ENCODE measurements at places on chromosomes 6 and 20. TPM values are rescaled to one million over a fixed set of nuclear protein-coding genes. Genes with fewer than 3 reads are reported as not detected.

- DNase-seq = no peak
These were observed 12.1 kb upstream of the SNHG17 start for GRCh38 chr20:38447251-38447661.

GRCh38 chr6:143003676-143004075 is 57.0 kb upstream of the AIG1 start:
- DNase-seq = no peak

DNA sequence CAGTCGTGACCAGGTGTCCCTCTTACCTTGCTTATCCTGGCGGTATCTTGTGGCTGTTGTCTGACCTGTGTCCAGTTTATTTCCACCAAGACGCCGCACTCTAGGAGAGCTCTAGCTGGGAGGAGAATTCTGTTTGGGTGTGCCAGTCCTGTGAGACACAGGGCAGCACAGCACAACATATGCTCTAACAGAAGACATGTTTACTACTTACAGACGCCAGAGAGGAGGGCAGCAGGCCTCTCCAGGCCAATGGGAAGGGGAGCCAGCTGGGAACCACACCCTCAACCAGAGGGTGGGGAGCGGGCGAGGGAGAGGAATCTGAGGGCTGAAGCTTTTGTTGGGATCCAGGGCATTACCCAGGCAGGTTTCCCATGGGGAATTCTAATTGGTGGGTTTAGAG is 25.2 kb upstream of the FERMT1 start:
- no peak for DNase-seq

- DNase-seq = no peak
These were observed 23.9 kb downstream of the ARMC2 start for GRCh38 chr6:108872141-108872557.

DNA sequence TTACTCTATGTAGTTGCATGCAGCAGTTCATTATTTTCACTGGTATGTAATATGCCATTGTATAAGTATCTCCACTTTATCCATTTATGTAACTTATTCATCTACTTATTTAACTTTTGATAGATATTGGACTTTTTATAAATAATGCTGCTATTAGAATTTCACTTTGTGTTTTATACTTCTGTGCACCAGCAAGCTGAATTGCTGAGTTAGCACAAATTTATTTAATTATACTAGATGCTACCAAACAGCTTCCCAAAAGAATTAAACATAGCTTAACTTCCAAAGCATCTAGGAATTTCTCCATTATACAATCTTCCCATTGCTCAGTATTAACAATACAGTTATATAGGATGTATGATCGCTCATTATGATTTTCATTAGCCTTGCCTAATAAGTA is 308.0 kb upstream of the FKBP1C start:
- DNase-seq = no peak

DNA sequence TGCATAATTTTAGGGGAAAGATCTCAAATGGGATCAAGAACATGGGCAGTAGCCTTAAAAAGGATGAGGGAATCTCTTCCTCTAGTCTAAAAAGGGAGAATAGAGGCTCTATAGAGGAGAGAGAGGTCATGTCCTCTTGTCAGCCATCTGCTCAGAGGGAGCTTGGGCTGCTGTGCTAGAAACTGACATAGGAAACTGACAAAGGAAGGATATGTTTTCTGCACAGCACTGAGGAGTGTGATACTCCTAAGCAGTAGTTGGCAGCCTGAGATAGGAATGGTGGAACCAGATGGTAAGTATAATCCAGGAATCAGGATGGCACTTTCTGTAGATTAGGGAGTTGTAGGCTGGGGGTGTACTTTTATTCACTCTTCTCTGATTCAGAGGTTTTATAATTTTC is 59.2 kb downstream of the PTPRA start:
- no peak for DNase-seq

- no peak for DNase-seq
These were observed 170.6 kb downstream of the TRMT11 start for GRCh38 chr6:126156973-126157372.

GRCh38 chr6:44527181-44527580 is 139.7 kb downstream of the CDC5L start:
- no peak for DNase-seq

DNA sequence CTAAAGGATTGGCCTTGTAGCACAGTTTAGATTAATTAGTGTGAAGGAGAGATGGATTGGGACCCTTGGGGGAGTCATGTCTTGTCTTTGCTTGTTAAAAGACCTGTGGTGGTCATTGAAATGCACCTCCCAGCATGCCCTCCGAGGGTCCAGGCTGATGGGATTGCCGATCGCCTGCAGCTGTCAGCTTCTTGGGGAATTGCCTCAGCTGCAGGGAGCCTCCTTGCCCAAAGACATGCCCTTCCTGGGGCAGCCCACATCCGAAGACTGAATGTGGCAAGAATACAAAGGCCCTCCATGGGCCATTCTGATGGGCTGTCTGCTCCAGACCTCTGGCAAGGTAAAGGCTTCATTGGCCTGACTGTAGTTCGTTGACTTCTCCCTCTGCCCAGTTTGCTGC is 150.7 kb downstream of the FARS2 start:
- no peak for DNase-seq

- DNase-seq = no peak
These were observed 89.0 kb downstream of the MAFB start for GRCh38 chr20:40599987-40600386.

DNA sequence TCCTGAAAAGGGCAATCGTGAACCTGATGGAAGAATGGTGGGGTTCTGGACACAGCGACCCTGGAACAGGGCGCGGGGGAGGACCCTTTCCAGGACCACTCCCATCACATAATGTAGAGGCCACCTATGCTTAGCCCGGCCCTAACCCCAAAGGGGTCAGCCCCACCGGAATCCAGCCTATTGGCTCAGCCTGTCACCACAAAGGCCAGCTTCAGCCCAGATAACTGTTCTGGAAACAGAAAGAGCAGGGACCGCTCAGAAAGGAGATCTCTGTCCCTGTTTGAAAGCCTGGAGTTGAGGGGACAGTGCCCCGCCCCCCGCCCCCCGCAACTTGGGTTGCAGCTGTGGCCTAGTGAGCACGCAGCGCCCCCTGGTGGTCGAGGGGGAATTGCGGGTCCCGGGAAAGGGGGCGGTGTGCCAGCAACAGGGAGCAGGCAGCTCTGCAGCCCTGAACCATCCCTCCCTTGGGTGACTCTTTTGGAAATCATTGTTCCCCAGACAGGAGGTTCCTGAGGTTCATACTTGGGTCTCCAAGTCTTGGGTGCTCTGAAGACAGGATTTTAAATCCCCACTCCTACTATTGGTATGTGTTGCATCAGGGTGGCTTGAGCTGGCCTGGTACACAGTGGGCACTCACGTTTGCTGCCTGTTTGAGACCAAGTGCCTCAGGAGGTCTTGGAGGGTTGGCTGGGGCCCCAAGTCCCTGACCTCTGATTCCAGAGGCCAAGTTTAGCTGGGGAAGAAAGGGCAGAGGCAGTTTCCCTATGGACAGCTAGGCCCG is 1.5 kb downstream of the SIGLEC1 start:
- DNase-seq = peak; percentile 92

DNA sequence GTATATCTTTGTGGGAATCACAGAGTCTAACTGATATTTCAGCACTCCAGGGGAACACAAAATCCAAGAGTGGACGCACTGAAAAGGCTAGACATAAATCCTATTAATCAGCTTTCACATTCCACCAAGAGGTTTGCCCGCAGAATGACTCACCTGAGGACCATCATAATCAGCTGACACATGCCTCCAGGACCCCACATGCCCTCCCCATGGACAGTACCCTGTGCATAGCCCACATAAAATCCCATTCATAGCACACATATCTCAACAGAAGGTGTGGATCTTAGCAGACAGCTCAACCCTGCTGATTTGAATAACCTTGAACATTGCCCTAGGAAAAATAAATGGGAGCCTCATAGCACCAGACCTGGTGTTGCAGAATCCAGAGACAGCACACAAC is 246.8 kb upstream of the TENT5A start:
- DNase-seq = no peak

GRCh38 chr6:166836785-166837718 is 119.3 kb downstream of the RNASET2 start:
- DNase-seq = no peak

DNA sequence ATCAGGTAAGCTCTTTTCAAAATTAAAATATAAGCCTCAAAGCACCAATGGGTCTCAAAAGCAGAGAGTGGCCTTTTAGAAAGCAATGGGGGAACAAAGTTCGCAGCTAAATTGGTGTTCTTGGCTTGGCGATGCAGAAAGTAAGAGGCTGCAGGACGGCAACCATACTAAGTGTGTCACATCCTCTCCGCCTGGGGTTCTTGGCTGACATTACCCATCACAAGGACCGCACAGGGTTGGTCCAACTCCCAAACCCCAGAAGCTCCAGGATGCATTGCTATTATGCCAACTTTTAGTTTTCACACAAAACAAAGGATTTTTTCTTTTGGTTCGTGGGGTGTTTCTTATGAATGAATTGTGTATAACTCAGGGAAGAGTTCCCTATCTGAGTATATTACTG is 124.8 kb downstream of the PRKN start:
- DNase-seq = no peak

DNA sequence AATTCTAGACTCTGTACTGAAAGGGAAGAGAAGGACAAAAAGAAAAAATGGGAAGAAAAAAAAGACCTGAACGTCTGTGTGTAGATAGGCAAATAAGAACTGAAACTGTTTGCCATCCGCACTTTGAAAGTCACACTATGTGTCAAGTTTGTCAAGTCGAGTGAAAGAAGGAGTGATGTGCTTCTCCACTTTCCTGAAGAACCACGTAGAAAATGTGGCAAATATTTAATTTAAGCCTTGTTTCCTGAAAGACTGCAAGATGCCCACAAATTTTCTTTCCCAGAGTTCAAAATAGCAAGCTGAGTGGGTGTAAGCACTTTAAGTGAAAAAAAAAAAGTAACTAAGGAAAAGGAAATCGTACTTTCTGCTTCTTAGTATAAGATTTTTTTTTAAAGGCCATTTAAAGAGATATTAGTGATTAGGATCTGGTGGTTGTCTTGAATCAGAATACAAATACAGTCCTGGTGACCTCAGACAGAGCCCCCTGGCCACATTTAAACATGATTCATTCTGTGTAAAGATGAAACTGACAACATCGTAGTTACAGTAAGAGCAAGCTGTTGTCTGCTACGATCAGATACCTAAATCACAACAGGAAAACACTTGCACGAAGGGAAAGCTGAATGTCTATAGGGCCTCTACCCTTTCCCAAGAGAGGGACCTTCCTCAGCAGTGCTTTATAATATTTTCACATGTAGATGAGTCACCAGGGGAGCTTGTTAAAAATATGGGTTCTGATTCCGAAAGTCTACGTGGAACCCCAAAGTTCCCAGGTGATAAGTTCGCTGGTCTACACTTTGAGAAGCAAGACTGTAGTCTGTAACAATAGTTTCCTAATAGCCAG is 102.3 kb downstream of the HIVEP2 start:
- no peak for DNase-seq

DNA sequence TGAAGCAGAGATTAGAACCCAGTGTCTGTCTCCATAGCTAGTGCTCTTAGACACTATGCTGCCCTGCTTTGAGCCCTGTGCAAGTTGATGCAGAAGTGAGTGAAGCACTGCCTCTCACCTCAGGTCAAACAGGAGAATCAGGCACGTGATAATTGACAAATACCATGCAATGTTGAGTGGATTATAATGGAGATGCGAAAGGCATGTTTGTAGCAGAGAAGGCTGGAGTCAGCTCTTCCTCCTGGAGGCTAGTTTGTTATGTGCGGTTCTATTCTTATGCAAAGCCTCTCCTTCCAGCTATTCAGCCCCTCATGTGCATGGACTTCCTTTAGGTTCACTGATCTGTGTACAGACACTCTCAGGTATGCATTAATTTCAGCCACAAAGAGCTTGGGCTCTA is 108.5 kb downstream of the MANEA start:
- no peak for DNase-seq

DNA sequence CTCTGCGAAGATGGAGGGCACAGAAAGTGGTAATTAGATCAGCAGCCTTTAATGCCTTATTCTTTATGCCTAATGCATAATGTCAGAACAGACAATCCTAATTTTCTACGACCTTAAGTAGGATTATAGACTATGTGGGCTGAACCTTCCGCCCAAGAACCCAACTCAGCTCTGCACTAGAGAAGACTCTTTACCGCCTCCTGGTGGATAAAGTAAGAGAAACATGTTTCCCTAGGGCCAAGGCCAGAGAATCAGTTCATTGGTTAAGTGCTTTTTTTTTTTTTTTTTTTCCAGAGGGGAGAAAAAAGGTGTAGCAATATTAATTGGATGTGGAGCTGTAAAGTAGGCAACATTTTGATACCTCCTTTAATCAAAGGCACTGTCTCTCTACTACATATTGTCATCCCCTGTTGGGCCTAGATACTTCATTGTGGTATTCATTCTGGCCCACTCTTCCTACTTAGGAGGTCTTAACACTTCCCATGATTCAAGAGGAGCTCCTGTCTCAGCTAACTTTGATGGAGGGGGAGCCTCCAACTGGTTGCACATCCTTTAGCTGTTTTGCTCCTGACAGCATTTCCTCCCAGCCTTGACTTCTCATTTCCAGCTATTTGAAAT is 124.9 kb upstream of the NRN1 start:
- DNase-seq = no peak

DNA sequence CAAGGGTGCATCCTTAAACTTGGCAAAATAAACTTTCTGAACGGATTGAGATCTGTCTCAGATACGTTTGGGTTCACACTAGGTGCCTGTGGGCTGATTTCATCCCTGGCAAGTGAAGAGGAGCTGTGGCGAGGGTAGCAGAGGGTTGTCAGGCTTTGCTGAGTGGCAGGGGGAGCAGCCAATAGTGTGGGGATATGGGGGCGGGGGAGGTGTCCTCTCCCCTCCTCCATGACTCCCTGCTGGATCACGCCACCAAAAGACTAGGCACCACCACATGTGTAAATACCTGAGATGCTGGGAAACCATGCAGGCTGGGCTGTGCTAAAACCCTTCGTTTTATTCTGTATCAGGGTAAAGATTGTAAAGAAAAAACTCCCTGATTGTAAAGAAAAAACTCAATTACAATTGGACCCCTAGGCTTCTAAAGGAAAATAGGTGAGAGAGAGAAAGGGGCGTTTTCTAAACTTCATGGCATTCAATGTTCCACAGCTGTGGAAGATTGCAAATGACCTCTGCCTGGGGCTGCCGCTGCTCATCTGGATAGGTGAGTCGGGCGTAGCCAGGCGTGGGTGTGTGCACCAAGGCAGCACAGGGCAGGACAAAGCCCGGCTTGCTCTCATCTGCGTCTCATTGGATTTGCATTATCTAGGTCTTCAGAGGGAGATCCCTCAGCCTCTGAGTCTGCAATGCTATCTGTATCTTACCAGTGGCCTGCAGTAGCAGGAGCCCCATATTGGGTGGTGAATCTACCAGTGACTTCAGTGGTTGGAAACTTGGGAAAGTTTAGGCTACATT is 26.9 kb upstream of the ADTRP start:
- no peak for DNase-seq

Gene WFDC5
- not detected for total RNA-seq

Gene FAM83B
- not detected for total RNA-seq

Gene LAMP5
- not detected for total RNA-seq

Gene JAG1
- 0.62 TPM for total RNA-seq

Gene SMPDL3A
- 1.4 TPM for total RNA-seq

Gene TCF15
- not detected for total RNA-seq

Gene SLPI
- not detected for total RNA-seq
